CD4-positive, alpha-beta T cell treated with Interferon gamma for 1 hour (primary cell): ENCODE measurements at places on chromosomes 3 and 15.
A peak's percentile ranks its signal among the peaks of the same experiment; 100 is the strongest.

- DNase-seq = no peak
Measured at GRCh38 chr3:126540951-126541627, 17.1 kb downstream of the CHST13 start.

GRCh38 chr3:160141485-160142185 lies 83.6 kb upstream of the C3orf80 start:
- DNase-seq = no peak

GRCh38 chr15:68654786-68655560 lies 76.2 kb downstream of the CORO2B start:
- DNase-seq = no peak

GRCh38 chr3:160140756-160141155 lies 84.5 kb upstream of the C3orf80 start:
- DNase-seq = no peak

GRCh38 chr15:100275641-100276040 lies 66.1 kb downstream of the ADAMTS17 start:
- DNase-seq = no peak

DNA sequence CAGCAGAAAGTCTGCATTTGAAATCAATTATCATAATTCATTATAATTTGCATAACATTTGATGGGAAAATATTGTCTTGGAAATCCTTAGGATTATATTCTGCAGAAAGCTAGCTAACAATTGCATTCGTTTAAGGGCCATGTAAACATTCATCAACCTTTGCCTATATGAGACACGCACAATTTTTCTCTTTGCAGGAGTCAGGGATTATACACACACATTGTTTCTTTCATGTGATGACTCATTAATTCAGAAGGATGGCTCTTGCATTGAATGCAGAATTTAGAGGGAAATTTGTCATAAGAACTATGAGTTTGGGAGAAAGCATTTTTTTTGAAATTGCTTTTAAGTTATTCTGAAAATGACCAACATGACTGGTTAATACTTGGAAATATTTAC lies 844.7 kb downstream of the DIPK2A start:
- DNase-seq = no peak

- peak; percentile 9 for DNase-seq
Measured at GRCh38 chr3:124565013-124565412, 165.2 kb upstream of the UMPS start.

- no peak for DNase-seq
Measured at GRCh38 chr15:28019594-28020309, 79.4 kb downstream of the OCA2 start.

- DNase-seq = no peak
Measured at GRCh38 chr15:82699726-82700125, 9.9 kb downstream of the AP3B2 start.

DNA sequence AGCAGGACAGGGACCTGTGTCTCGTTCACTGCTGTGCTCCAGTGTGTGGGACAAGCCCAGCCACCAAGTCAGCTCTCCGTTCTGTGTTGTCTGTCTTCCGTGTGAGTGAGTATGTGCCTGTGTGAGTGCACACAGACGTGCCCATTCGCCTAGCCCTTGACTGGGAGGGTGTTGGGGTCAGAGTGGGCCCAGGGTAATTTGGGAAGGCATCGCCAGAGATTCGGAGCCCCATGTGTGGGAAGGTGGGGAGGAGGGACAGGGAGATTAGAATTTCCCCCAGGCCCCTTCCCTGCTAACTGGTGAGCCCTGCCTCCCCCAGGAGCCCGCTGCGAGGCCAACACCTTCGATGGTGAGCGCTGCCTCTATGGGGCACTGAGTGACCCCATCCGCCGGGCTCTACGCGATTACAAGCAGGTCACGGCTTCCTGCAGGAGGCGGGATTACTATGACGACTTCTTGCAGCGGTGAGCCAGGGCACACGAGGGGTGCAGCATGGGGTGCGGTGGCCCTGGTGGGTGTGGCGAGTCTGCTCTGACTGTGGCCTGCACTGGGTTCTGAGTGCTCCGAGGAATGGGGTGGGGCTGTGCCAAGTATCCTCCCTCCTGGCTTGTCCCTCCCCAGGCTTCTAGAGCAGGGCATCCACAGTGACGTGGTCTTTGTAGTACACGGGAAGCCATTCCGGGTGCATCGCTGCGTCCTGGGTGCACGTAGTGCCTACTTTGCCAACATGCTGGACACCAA lies 3.1 kb downstream of the ABTB1 start:
- DNase-seq = no peak

DNA sequence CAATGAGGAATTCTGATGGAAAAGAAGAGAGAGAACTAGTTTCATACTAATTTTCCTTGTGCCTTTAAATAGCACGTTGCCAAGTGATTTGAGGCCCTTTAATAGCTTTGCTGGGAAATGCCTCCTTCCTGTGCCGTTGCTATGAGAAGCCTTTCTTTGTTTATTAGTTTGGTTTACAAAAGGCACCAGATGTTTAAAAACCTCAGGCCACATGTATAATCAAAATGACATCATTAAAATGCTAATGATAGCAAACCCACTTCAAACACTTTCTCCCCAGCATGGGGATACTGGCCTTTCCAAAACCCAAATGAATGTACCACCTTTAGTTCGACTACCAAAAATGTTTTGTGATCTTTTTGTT lies 50.0 kb upstream of the TBC1D23 start:
- DNase-seq = no peak

GRCh38 chr3:105691053-105691452 lies 177.8 kb downstream of the CBLB start:
- DNase-seq = no peak

GRCh38 chr3:35215525-35216500 lies 423.5 kb upstream of the ARPP21 start:
- no peak for DNase-seq

- peak; percentile 38 for DNase-seq
Measured at GRCh38 chr3:138118612-138119422, 3.4 kb upstream of the DZIP1L start.

GRCh38 chr15:36958606-36959005 lies 141.7 kb downstream of the MEIS2 start:
- DNase-seq = no peak

DNA sequence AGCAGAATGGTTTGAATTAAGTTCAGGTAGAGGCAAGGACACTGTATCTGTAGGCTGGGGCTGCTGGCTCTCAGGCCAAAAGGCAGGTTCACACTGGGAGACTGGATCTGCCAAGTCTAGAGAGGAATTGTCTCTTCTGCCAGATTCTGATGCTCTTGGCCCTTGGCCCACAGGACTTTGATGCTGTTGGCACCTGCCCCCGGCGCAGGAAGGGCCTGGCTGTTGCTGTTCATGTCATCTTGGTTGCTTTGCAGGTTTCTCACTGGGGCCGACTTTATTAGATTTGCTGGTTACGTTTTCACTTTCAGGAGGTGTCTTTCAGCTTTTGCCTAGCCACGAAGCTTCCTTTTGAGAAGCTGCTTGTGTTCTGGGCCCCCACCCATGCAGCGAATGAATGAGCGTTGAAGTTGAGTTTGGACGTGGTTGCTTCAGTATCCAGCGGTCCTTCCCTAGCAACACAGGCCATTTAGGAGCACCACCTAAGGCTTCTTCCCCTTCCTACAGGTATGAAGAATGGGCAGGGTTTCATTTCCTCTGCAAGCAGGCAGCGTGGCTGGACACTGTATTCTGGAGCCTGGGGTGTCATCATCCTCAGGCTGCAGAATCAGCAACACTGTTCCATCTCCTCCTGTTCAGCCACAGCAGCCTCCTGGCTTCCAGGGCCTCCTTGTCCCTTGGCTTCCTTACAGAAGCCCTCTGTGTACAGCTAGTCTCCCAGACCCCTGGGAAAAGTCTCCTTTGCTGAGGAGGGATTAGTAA lies 65.6 kb upstream of the PRR23C start:
- DNase-seq = no peak

DNA sequence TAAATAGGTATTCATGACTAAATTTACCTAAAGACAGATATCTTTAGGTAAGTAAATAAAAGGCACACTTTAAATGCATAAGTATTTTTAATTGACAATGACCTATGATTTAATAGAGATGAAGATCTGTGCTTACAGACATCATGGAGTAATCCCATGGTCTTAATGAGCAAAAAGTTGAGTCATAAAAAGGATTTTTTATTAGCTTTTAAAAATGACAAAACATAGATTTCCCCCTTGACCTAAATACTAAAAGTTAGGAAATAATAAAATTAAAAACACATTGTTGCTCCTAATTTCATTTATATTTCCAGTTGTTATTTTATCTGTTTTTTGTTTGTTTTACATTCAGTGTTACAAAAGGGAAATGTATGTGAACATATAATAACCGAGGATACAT lies 1005.7 kb downstream of the ROBO1 start:
- DNase-seq = no peak

- DNase-seq = no peak
Measured at GRCh38 chr3:179640469-179640868, 12.4 kb upstream of the USP13 start.

DNA sequence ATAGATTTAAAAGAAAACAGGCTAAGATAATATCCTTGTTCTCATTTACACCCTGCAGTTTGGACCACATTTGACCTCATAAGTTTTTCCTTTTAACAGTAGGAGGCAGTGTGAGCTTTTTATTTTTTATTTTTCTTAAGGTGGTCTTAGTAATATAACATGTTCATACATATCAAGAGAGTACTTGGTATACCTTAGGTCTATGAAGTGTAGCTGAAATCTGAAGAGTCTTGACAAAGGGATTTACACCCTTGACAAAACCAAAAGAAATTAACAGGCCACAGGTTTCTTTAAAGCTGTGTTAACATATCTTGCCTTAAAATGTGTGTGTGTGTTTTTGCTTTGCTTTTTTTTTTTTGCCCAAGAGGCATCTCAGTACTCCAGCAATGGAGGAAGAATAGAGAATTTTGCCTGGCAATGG lies 3.2 kb downstream of the RAP2B start:
- no peak for DNase-seq

- DNase-seq = no peak
Measured at GRCh38 chr3:89964347-89964746, 856.9 kb downstream of the EPHA3 start.

- no peak for DNase-seq
Measured at GRCh38 chr3:138497851-138498250, 63.4 kb downstream of the ESYT3 start.

DNA sequence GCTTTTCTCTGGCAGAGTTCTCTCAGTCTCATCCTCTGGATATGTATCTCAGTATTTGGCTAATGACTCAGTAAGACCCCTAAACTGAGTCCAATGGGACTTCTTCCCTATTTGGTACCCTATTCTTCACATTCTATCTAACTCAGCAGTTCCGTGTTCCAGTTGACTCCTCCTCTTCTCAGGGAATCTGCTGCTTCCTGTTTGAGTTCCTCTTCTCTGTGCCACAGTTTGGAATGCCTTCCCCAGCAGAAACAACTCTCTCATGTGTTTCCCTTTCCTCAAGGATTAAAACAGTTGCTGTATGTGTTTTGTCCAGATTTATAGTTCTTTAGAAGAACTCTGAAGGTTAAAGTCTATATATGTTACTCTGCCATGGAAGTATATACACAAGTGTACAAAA lies 344.0 kb upstream of the RARB start:
- no peak for DNase-seq

- DNase-seq = no peak
Measured at GRCh38 chr3:195302431-195302830, 31.5 kb upstream of the XXYLT1 start.

DNA sequence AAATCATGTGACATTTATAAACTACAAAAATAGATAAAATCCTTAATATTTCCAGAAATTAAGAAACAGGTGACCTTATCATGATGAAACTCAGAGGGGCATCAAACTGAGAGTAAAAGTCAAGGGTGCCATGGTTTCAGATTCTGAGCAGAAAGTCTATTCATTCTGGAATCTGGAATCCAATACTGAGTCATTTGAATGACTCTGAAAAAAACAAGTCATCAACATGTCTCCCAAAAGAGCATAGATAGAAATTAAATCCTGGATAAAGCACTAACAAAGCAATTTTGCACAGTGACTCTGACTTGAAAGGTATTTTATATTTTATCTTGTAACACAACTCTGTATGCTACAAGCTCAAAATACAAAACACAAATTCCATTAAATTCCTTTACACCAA lies 23.4 kb downstream of the STAC start:
- no peak for DNase-seq

- peak; percentile 10 for DNase-seq
Measured at GRCh38 chr3:149936812-149937230, 33.9 kb downstream of the PFN2 start.

DNA sequence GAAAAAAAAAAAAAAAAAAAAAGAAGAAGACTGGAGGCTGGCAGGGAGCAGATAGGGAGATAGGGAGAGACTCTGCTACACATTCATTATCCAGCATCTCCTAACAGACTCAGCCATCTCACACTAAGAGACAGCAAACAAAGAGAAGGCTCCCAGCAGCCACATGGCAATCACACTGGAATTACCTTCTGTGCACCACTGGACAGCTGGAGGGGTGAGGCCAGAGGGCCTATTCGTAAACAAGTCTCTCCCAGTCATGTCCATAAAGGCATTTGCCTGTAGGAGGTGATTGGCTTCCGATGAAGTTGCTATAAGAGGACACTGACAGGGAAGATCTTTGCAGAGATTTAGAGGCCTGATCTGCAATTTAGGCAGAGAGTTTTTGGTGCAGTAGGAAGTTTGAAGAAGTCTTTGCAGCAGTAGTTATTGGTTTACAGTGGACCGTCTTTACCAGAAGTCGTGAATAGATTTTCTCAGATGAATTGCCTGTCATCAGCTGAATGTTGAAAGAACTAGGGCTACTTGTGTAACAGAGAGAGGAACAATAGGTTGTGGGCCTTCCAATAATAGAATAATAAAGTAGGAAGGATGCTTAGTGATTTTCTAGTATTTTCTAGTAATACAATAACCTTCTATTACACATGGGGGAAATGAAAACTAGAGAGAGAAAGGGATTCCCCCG lies 89.7 kb downstream of the TP63 start:
- DNase-seq = no peak

- no peak for DNase-seq
Measured at GRCh38 chr3:55683666-55684270, 196.7 kb upstream of the WNT5A start.

- DNase-seq = no peak
Measured at GRCh38 chr15:52804526-52805081, 14.5 kb upstream of the ONECUT1 start.

- no peak for DNase-seq
Measured at GRCh38 chr3:40780291-40780924, 255.6 kb downstream of the ZNF621 start.

DNA sequence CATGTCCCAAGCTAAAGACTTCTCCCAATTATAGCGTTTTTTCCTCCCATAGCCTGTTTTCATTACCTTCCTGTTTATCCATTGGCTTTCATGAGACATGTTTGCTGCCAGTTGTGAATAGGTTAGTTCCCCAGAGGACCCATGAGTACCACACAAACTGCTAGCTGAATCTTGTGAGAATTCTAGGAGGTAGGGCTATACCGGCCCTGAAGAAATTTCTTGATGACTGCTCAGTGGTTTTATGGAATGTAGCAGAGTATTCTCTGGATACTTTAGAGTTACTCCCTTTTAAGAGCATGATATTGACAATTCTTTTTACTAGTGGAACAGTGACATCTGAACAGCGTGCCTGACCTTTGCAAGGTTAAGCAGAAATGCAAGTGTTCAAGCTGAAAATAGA lies 210.4 kb downstream of the MCTP2 start:
- no peak for DNase-seq

- DNase-seq = no peak
Measured at GRCh38 chr15:53414167-53414566, 345.3 kb downstream of the WDR72 start.
